ENCODE measurements at places on chromosomes 4 and X. TPM values are rescaled to one million over a fixed set of nuclear protein-coding genes. Genes with fewer than 3 reads are reported as not detected.

The STBD1 gene
- total RNA-seq: 17.6 TPM

The CLDN34 gene
- not detected for total RNA-seq

The C1GALT1C1 gene
- total RNA-seq: 29.4 TPM

The RBM10 gene
- total RNA-seq: 17.8 TPM

The GLOD5 gene
- not detected for total RNA-seq

The CACNA1F gene
- 0.09 TPM for total RNA-seq

The FAM133A gene
- 0.42 TPM for total RNA-seq

The DKK2 gene
- 1.4 TPM for total RNA-seq

The PASD1 gene
- total RNA-seq: not detected

The ENAM gene
- 0.62 TPM for total RNA-seq

The MAGEA11 gene
- total RNA-seq: not detected

The BST1 gene
- 19.3 TPM for total RNA-seq

The MAGIX gene
- total RNA-seq: 1.3 TPM

The MAP3K15 gene
- not detected for total RNA-seq

The BGN gene
- 392 TPM for total RNA-seq

The CXCL8 gene
- 0.51 TPM for total RNA-seq

The SRPX2 gene
- 34.5 TPM for total RNA-seq

The PRSS12 gene
- total RNA-seq: 0.48 TPM

The ITIH6 gene
- total RNA-seq: not detected

The UGT8 gene
- total RNA-seq: 0.19 TPM

The CDKL2 gene
- 0.71 TPM for total RNA-seq

The CXorf66 gene
- total RNA-seq: not detected

The DYNLT3 gene
- 82.7 TPM for total RNA-seq

The FRG2 gene
- not detected for total RNA-seq

The AFF2 gene
- total RNA-seq: 3.5 TPM

The BMP3 gene
- total RNA-seq: 0.29 TPM

The DDX53 gene
- not detected for total RNA-seq

The ALB gene
- total RNA-seq: 7.2 TPM

The MGARP gene
- total RNA-seq: 2.1 TPM

The ATP5ME gene
- 180 TPM for total RNA-seq

The AFM gene
- not detected for total RNA-seq

The ZNF41 gene
- 6.4 TPM for total RNA-seq

The PLAC8 gene
- 3.8 TPM for total RNA-seq

The CABS1 gene
- total RNA-seq: not detected

The HPSE gene
- 4.4 TPM for total RNA-seq

The OCIAD2 gene
- total RNA-seq: 4.8 TPM

The SPOCK3 gene
- not detected for total RNA-seq

The QRFPR gene
- total RNA-seq: not detected

The VEGFC gene
- 25.4 TPM for total RNA-seq

The SLITRK4 gene
- 4.2 TPM for total RNA-seq
